ENCODE measurements at places on chromosomes 1 and 21. TPM values are rescaled to one million over a fixed set of nuclear protein-coding genes. Genes with fewer than 3 reads are reported as not detected.

DNA sequence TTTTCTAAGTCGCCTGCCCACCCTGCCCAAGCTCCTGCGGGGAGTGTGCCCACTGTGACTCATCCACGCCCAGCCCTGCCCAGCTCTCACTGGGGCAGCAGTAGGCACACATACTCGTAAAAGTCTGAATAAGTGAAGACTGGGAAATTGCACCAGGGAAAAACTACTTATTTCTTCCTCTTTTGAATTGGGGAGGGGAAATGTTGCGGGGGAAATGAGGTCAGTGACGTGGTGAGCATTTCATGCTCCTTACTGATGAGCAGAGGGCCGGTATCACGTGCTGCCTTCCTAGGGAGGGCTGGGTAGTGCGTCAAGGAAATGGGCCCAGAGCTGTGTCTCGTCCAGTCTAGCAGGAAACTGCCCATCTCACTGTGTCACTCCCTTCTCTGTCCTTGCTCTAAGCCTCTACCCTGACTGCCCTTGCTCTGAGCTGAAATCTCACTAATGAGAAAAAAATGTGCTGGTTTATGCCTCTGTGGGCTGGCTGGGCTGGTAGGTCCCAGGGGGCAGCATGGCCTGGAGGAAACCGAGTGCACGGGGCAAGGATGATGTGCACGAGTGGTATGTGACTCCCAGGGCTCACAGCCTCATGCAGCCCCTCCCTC, 13.5 kb upstream of the TNFRSF1B start:
- DNase-seq: no peak

GRCh38 chr1:201696217-201696761, 132.7 kb upstream of the IPO9 start:
- peak; percentile 33 for DNase-seq

The TESK2 gene
- 3.3 TPM for total RNA-seq

GRCh38 chr1:39509360-39510009, 18.0 kb downstream of the BMP8A start:
- DNase-seq: peak; percentile 61

GRCh38 chr1:233509526-233509925, 104.4 kb upstream of the KCNK1 start:
- DNase-seq: no peak

The LCE1C gene
- total RNA-seq: not detected

GRCh38 chr1:67557696-67558448, 127.1 kb upstream of the GADD45A start:
- DNase-seq: no peak
